CD8-positive, alpha-beta T cell (primary cell): ENCODE measurements at places on chromosomes 7 and 10. TPM values are rescaled to one million over a fixed set of nuclear protein-coding genes. Genes with fewer than 3 reads are reported as not detected.

Gene UPK3B
- 1.7 TPM for total RNA-seq

GRCh38 chr7:85890244-85890811 is 703.5 kb upstream of the SEMA3D start:
- DNase-seq, result no peak

DNA sequence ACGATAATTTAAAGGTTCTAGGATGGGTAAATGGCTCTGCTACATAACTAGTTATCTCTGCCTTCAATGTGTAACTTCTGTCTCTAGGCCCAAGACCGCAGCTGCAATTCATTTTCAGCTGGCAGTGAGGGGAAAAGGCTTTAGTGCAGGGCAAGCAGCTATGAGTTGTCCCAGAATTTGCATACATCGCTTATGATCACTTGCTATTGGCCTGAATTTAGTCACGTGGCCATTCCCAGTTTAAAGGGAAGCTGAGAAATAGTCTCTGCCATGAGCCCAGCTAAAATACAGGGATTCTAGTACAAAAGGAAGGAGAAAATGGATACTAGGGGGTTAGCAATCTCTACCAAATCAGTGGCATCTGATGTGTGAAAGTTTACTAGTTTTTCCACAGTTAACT is 145.8 kb upstream of the IMMP2L start:
- DNase-seq, result no peak

DNA sequence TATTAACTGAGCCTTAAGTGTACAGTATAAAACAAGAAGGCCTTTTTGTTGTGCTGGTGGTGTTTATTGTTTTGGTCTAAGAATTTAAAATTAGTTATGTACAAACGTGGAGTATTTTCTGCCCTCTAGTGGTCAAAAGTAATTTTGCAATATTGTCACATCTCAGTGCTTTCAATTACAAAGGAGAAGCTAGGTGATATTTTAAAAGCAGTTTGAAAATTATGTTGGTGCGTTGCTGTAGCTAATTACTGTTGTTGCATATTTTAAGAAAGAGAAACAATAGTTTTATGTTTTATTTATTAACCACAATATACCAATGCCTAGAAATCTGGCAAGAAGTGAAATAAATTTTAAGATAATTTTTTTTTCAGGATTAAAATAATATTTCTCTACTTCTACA is 11.4 kb downstream of the NPVF start:
- DNase-seq, result peak; percentile 55

Gene NPSR1
- not detected for total RNA-seq

Gene ADIRF
- total RNA-seq, result not detected

DNA sequence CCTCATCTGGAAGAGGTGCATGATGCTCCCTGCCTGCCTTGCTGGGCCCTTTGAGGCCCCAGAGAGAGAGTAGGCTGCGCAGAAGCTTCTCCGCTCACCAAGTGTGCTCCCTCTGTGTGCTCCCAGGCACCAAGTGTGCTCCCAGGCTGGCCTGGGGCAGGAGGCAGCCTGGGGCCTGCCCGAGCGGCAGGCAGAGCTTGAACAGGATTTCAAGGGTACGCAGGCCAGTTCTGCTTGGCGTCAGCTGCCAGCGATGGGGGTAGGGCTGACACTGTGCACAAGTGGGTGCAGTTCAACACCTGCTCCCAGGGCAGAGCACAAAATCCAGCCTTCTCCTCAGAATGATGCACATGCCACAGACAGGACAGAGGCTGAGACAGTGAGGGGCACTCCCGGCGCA is 119.7 kb downstream of the FAM53B start:
- DNase-seq, result no peak

- DNase-seq, result no peak
Observed at GRCh38 chr7:150476819-150477631, 26.6 kb downstream of the GIMAP8 start.

Gene NCF1
- total RNA-seq, result 4.2 TPM

DNA sequence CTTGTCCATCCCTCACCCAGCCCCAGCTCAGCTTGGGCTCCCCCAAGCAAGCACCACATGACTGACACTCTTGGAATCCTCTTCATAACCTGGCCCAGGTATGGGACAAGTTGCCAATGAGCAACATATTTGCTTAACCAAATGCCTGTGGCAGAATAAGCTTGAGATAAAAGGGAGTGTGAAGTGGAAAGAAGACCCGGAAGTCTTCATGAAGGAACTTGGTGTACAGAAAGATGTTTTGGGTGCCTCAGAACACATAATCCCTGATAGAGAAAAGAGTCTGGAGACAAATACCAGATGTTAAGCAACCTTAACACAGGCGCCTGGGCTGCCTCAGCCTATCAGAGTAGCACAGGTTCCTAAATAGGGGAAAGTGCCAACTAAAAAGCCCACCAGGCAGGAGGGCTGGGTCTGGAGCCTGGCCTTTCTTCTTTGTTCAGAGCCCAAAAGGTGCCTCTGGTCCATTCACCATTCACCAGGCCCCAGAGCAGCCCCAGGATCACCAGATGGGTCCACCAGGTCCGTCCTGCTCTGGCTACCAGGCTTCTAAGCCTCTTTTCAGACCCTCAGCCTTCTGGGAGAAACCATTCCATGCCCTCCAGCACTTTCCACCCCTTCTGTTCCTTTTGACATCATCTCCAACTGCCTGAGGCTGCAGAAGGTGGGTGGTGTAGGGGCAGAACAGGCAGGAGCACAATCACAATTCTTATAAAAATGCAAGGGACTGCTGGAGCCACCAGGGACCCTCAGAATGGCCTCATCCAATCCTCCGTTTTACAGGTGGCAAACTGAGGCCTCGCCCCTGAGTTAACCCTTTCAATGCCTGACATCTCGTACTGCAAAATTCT is 22.6 kb downstream of the KCNMA1 start:
- no peak for DNase-seq

GRCh38 chr7:1555813-1556543 is at the start of gene TMEM184A:
Gene TMEM184A (minus strand): TSS chr7:1556205. CDS start chr7:1555484, 721 bp downstream.
- peak; percentile 61 for DNase-seq

DNA sequence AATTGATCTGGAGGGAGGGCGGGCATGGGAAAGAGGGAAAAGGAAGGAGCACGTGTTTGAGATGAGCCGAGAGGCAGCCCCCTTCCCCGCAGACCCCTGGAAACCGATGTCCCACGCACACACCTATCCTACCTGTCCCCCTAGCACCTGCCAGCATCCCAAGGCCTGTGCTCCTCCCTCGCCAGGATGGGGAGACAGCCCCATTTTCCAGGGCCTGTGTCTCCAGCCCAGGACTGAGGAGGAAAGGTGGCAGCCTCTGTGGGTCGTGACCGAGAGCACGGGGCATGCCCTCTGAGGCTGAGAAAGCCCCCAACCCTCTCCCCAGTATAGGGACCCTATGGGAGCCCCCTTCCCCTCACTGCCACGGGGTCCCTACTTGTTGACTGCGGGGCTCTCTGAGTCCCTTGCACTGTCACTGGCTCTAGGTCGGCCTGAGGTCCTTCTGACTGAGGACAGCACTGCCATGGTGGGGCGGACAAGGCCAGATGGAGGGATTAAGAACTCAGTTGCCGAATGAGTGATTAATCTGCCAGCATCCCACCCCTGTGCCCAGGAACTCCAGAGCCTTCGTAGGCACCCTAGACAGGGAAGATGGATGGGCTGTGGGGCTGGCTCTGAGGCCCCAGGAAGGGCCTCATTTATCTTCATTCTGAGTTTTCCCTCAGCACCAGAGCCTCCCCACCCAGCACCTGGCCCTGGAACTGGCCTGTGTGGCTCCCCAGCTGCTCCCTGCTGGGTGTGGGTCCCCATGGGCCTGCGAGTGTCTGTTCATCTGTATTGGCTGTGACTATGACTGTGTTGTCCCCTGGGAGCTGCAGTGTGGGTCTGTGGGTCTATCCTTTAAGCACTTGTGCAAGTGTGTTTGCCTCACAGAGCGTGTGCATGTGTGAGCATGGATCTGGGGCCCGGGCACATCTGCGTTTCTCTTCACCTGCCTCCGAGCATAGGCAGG is 26.0 kb downstream of the CRHR2 start:
- no peak for DNase-seq
